ENCODE measurements at places on chromosomes 2 and 18.

DNA sequence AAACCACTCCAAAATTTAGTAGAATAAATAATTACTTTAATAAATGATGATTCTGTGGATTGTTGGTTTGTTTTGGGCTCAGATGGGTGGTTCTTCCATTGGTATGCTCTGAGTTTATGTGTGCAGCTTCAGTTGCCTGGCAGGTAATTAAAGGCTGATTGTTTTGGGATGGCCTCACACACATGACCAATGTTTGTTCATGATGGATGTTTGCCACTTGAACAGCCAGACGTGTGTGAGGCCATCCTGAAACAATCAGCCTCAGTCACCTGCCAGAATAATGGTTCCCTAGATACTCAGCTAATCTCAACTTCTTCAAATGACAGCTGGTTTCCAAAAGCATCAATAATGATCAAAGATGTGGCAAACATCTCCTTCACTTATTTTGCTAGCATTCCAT, 352.5 kb upstream of the GULP1 start:
- no peak for DNase-seq

DNA sequence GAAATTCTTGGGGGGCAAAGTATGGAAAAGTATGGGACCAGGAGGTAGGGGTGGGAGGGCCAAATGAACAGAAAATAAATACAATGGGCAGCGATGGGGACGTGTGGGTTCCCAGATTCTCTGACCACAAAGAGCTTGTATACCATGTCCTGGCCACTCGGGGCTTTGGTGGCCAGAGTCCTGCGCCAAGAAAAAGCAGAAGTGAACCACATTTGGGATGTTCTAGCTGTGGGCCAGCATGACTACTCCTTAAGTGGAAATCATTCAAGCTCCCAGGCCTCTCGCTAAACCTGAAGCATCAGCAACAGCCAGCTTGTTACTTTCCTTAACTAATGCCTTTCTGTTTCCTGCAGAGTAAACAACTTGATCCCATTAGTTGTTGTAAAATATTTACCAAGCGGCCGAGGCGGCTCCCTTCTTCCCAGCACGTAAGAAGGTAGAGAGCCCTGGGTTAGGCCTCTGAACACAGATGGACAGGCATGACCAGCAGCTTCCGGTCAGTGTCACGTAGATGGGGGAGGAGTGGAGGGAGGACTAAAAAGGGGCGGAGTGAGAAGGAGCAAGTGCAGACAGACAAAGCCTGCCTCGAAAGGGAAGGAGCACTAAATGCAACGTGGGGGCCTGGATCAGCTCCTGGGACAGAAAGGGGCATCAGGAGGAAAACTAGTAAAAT, 88.2 kb downstream of the GALNT14 start:
- no peak for DNase-seq

DNA sequence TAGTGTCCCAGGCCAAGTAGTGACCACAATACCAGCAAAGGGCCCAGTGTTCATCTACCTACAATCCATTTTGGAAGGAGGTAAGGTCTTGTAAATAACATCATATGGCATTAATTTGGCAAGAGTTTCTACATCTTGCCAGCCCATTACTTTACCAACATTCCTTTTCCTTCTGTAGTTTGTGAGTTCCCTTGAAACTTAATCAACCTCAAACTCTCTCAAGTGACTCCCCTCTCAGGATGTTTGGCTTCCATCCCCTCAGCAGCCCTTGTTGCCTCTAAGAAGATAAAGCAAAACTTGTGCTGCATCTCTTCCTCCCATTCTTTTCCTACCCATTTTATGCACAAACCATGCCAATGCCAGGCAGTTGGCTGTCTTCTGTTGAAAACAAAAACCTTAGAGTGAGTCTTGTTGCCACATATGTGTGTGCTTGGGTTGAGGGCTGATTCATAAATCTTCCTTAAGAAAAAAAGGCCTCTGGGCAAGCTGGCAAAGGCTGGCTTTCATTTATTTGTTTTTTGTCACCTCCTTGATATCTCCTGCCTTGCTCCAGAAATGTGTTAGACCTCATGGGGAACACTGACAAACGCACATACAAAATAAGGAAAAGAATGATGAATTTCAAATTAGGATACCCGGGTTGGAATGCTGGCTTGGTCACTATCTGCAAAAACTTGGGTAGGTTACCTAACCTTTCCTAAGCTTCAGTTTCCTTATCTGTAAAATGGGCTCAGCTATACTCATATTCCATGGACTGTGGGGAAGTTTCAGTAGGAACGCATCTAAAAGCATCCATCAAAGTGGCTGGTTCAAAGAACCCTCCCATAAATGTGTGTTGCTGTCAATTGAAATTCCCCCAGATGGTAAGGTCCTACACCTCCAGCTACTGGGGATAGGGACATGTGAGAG, 29.4 kb upstream of the ST3GAL5 start:
- peak; percentile 87 for DNase-seq

- no peak for DNase-seq
Observed at GRCh38 chr2:237546040-237546875, 20.1 kb upstream of the PRLH start.

GRCh38 chr2:215460682-215461382, 25.0 kb upstream of the FN1 start:
- peak; percentile 74 for DNase-seq

DNA sequence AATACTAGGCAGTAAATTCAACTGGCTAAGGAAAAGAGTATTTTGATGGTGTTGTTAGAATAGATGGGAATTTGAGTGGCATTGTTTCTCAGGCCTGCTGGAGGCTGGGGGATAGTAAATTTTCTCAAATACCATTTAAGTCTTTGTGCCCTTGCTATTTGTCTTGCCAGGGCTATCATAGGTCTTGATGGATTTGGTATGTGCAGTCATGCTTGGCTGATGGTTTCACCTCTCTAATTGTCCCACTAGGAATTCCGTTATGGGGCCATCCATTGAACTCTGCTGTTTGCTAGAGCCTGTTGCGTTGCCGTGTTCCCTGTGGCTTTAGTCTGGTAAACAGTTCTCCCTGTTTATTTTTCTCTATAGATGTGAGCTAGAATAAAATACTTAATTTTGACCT, 438.1 kb upstream of the FAM98A start:
- DNase-seq, result no peak

GRCh38 chr2:181224866-181225265, 232.3 kb upstream of the ITGA4 start:
- DNase-seq, result no peak

- DNase-seq, result no peak
Observed at GRCh38 chr2:110766291-110766690, 33.9 kb downstream of the ACOXL start.

DNA sequence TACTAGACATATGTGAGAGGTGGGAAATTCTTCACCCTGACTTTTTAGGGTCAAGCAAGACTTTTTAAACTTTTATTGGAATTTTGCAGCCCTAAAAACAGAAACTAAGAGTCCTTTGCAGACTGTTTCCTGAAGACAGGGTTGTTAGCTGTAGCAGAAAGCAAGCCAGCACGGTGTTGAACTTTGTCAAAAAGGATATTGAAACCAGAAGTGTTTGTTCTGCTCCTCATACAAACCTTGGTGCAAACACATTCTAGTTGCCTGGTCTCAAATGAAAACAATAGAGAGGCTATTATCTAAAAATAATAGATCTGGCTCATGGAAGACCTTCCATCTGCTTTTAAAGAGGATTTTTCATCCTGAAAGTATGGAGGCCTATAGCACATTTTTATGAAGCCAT, 65.8 kb upstream of the IGFBP5 start:
- no peak for DNase-seq

DNA sequence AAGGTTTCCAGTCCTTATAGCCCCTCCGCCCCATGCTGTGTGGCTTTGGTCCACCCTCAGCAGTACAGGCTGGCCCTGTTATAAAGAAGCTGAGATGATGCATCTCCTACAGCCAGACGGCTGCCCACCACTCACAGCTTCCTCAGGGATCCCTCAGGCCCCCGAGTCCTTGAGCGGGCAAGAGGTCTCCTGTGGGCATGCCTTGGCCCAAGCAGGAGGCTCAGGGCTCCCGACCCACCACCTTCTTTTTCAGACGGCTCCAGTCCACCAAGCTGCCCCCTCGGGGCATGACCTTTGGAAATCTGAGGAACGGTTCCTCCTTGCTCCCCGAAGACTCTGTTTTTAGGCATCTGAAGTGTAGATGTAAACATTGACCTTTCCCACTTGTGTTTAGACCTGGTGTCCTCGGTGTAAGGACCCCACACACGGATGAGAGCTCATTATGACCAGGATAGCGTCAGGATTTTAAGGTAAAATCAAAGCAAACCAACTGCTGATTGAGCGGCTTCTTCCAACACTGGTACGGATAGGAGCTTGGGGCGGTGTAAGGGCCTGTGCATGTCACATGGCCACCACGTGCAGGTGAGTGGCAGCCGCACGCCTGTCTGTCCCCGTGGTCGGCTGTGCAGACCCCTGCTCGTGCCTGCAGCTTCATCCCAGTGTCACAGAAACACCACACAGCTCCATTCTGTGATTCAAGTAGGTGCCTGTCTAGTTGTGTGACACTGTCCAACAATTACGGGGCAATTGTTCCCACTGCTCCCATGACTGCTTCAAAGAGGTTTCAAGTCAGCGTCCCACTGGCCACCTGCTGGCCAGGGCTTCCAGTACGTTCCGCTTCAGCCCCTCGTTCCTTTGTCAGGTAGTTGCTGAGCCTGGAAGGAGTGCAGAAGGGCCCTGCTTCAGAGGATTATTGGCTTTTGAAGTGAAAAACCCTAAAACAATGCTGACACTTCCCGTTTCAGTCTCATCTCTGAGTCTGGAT, 74.7 kb downstream of the NDUFA10 start:
- DNase-seq, result no peak

- DNase-seq, result peak; percentile 99
Observed at GRCh38 chr2:130824492-130825061, 12.1 kb upstream of the ARHGEF4 start.

GRCh38 chr2:112201696-112202430, 53.0 kb downstream of the ZC3H8 start:
- DNase-seq, result peak; percentile 61

- no peak for DNase-seq
Observed at GRCh38 chr2:32229635-32230034, 35.1 kb downstream of the NLRC4 start.

Measured in epithelial cell of esophagus (primary cell).